Aorta (tissue), 5 donors: ENCODE measurements at places on chromosomes 4 and X. TPM values are rescaled to one million over a fixed set of nuclear protein-coding genes. Genes with fewer than 3 reads are reported as not detected.

DNA sequence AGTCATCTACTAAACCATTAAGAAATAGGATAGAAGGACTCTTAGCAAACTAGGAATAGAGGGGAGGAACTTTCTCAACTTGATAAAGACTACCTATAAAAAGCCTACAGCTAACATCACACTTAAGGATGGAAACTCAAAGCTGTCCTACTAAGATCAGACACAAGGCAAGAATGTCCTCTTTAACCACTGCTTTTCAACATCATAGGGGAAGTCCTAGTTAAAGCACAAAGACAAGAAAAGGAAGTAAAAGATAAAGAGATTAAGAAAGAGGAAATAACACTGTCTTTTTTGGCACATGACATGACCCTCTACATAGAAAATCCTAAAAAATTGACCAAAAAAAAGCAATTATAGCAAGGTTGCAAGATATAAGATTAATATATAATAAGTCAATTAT, 136.6 kb downstream of the FBXW7 start:
- no peak for DNase-seq

- DNase-seq = no peak
Observed at GRCh38 chrX:19849464-19850080, 37.8 kb downstream of the SH3KBP1 start.

- no peak for DNase-seq
Observed at GRCh38 chrX:75327607-75328006, 53.7 kb downstream of the UPRT start.

DNA sequence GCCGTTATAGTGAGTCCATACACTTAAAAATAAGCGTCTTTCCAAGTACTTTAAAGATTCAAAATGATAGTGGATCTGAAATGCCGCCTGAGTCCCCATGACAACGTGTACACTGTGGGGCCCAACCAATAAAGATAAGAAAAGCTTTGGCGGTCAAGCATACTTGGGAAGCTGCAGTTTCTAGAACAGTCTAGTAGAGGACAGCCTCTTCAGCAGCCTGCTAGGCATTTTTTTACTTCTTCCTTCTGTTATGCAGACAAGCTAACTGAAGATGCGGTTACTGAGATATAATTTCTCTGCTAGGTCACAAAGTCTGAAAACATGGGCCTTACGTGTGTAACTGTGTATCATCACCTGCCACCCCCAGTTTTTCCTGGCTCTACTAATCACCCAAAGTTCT, 402 bp upstream of the UPRT start:
- DNase-seq = no peak

- no peak for DNase-seq
Observed at GRCh38 chrX:10567136-10567535, 53.2 kb downstream of the MID1 start.

DNA sequence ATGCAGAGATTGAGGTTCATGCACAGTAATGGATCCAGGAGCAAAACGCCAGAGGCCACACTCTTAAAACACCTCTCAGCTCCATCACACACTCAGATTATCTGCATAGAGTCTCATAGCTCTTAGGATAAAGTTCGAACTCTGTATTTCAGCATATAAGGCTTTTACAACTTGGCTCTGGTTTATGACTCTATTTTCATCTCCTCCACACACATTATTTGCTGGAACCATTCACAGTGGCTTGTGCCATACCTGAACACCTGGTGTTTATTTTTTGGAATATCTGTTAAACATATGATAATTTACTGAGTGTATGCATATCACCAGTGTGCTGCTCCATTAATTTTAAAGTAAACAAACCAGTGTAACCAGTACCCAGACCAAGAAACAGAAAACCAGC, 27.2 kb downstream of the RASL11B start:
- DNase-seq = no peak

DNA sequence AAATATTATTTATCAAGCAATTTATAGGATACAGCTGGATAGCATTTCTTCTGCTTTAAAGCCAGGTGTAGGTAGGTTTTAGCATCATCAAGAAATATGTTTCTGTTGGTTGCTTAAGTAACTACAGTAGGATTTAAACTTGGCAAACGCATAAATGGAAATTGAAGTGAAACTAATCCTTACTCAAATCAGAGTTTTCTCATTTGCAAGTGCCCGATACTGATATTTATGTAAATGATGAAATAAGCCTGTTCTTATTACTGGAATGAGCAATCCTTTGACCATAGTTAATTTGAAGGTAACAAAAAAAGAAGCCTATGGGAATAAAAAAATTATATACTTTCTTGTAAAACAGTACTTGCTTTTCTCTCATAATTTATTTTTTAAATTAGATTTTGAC, 23.2 kb upstream of the PIGA start:
- no peak for DNase-seq

GRCh38 chrX:147679356-147680005, 232.2 kb upstream of the FMR1 start:
- DNase-seq = no peak

DNA sequence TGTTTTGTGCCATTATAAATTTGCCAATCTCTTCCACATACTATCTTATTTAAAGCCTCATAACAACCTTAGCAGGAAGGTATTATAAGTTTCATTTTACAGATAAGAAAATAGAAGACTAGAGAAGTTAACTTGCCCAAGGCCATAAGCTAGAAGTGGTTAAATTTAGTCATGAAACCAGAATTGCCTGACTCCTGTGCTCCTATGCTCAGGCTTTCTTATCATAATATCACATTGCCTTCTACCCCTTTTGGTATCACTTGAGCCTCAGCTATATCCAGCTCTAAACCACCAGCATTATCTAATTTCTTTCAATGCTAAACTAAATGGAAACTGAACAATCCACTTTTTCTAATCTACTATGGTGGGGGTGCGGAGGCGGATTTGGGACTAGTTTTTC, 164.7 kb downstream of the GBA3 start:
- DNase-seq = no peak

DNA sequence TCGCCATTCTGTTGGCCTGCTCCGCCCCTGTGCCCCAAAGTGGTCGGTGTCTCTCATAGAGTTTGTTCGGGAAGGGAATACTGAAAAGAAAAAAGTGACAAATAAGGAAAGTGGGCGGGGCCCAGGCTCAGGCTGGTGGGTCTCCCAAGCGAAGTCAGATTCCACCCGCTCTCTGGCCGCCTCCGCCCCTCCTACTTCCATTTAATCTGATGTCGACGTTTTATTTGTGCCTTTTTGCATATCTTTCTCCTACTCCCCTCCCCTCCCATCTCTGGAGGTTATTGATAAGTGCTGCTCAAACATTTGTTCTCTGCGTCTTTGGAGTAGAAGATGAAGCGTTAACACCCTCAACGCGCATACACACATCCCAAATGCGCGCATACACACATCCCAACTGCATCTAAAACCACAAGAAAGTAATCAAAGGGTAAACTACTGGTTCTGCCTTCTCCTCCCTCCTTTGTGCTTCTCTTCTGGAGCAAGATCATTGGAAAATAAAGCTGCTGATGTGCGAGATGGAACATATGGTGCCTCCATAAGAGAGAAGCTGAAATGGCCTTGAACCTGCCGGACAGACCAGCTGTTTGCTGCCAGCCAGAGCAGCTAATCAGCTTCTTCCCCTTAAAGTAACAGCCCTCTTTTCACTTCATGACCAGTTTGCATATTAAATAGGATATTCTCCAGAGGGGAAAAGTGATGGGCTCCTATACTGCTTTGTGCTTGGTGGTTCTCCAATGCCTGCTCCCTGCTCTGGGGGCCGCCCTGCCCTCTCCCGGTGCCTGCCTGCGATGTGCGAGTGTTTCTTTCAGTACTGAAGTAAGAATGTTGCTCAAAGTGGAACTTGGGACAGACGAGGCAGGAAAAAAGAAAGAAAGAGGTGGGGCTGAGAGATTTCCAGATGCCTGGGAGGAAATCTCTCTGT, 3.1 kb downstream of the MAMLD1 start:
- DNase-seq = peak; percentile 77

- no peak for DNase-seq
Observed at GRCh38 chrX:20143111-20143510, 1.5 kb upstream of the EIF1AX start.

DNA sequence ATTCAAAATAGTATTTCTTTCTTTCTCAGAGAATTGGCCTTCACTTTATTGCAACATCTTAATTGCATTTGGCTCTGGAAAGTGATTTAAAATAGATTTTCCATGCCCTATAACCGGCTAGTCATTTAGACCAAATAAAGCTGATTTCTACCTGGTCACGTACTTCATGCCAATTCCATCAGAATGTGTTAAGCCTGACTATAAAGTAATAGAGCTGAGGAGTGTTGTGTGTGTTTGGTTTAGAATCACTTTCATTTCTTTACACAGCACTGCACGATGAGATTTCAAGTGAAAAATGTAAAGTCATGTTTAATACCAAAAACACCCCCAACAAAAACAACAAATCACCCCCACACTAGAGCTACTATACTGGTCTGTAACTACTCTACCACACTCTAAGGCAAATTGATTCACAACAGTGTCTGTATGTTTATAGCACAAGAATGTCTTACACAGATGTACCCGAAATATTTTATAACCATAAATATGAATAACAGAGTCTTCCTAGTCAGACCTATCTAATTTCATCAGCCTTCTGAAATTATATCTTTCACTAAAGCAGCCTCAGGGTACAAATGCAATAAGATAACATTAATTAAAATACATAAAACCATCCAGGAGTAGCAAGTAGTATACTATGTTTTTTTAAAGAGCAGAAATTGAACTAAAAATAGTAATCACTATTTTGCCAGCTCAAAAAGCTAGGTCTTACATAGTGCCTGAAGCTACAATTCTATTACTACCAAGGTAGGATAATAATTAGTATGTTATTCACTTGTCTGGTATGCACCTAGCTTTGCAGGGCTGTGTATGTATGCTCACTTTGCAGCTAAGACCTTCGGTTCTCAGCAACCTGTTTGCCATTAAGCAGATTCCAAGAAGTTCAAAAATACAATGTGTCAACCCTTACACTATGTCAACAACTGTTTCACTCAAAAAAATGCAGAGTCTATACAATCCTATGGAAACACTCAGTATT, 28.4 kb downstream of the APBB2 start:
- no peak for DNase-seq

DNA sequence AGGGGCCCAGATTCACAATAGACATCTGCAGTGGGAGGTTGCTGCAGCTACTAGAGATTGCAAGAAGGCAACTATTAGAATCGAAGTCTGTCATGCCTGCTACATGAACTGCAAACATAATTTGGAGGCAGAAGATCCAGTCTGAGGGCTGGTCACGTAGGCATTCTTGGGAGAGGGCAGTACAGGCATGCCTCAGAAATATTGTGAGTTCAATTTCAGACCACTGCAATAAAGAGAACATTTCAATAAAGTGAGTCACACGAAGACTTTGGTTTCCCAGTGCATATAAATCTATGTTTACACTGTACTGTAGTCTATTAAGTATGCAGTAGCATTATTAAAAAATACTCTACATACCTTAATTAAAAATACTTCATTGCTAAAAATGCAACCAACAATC, 585.8 kb upstream of the FAT1 start:
- no peak for DNase-seq

DNA sequence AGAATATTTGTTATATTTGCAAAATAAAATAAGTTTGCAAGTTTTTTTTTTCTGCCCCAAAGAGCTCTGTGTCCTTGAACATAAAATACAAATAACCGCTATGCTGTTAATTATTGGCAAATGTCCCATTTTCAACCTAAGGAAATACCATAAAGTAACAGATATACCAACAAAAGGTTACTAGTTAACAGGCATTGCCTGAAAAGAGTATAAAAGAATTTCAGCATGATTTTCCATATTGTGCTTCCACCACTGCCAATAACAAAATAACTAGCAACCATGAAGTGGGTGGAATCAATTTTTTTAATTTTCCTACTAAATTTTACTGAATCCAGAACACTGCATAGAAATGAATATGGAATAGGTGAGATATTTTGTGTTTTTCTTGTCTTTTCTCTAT, at the start of gene AFP:
Gene AFP, plus strand, starts transcription at position 238 of the 400 bp plus-strand sequence. Its CDS starts 42 bp downstream, at position 280.
- no peak for DNase-seq

DNA sequence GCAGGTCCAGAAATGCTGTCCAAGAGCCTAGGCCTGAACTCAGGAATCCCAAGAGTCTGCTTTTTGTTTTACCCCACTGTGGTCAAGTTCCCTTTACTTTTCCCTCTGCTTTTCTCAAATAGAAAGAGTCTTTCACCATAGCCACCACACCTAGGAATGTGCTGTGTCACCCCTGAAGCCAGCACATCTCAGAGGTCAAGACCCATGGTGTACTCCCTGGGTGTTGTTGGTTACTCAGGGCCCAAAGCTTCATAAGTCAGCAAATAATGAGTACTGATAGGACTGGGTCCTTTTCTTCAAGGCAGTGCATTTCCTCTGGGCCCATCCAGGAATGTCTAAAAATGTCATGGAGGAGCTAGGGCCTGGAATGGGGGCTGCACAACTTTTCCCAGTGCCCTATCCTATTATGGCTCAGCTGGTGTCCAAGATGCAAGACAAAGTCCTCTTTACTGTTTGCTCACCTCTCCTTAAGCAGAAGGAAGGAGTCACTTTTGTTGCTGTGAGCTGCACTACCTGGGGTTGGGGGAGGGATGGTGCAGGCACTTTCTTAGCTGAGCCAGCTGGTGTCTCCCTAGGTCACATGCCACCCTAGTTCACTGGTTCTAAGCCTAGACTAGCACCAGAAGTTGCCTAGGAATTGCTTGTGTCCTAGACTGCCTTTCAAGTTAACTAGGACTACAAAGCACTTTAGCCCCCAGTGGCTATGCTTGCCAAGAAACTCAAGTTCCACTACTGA, 62.4 kb upstream of the RXFP1 start:
- DNase-seq = no peak

DNA sequence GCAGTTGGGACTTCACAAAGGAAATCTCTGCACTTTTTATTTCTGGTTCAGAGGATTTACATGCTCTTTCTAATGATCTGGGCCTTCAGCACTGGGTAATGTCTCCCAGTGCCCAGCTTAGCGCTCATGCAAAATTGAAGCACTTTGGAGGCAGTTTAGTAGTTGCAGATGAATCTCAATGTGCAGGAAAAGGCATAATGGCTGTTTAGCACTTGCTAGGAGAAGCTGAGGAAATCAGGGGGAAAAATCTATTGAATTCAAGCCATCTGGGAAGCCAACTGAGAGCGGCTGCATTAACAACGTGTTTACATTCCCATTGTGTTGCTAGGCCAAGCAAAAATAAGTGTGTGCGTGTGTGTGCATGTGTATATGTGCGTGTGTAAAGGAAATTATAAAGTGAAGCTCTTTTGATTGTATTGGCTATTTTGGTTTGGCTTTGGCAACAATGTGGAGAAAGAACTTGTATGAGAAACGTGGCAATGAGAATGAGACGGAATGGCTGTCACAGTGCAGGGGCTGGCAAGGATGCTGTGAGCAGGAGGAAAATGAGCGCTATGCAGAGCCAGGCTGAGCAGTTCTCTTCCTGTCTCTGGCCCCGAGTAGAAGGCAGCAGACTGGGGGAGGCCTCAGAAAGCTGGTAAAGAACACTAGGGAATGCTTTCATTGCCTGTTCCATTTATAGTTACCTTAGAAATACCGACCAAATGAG, 231.5 kb downstream of the UNC5C start:
- DNase-seq = no peak

The LANCL3 gene
- total RNA-seq = 0.84 TPM

The MXD4 gene
- total RNA-seq = 75.4 TPM

The COL4A6 gene
- 7.2 TPM for total RNA-seq

The PRRG3 gene
- 2.8 TPM for total RNA-seq

The CXCL5 gene
- total RNA-seq = not detected

The ATP7A gene
- 18.7 TPM for total RNA-seq
